Stimulated activated CD8-positive, alpha-beta memory T cell treated with anti-CD3 and anti-CD28 coated beads, Interleukin-4, amount 100 ng/mL, for 4 hours (primary cell): ENCODE measurements at places on chromosomes 3 and 15.

GRCh38 chr3:150454085-150454484, 46.0 kb downstream of the TSC22D2 start:
- DNase-seq: no peak

DNA sequence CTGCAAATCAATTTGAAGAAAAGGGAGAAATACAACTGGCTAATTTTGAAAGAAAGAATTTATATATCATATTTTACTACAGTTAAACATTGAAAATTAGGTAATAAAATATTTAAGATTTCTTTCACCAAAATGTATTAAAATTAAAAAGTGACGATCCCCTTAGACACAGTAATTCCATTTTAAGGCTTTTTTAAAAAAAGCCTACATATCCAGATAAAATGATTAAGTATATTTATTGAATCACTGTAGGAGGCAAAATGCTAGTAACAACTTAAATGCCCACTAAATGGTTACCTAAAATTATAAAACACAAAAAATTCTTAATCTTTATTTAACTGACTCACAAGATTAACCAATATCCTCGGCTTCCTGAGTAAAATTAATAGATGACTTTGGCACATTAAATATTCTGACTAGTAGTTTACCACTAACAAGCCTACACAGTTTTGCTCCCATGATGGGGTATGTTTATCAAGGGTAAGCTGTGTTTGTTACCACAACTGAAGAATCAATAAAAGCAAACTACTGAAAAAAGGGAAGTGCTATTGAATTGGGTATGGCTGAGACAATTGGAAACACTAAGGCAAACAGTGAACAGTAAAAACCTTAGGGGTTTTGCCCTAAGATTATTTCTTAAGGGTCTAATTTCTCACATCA, 28.4 kb downstream of the ANKRD28 start:
- DNase-seq: no peak

DNA sequence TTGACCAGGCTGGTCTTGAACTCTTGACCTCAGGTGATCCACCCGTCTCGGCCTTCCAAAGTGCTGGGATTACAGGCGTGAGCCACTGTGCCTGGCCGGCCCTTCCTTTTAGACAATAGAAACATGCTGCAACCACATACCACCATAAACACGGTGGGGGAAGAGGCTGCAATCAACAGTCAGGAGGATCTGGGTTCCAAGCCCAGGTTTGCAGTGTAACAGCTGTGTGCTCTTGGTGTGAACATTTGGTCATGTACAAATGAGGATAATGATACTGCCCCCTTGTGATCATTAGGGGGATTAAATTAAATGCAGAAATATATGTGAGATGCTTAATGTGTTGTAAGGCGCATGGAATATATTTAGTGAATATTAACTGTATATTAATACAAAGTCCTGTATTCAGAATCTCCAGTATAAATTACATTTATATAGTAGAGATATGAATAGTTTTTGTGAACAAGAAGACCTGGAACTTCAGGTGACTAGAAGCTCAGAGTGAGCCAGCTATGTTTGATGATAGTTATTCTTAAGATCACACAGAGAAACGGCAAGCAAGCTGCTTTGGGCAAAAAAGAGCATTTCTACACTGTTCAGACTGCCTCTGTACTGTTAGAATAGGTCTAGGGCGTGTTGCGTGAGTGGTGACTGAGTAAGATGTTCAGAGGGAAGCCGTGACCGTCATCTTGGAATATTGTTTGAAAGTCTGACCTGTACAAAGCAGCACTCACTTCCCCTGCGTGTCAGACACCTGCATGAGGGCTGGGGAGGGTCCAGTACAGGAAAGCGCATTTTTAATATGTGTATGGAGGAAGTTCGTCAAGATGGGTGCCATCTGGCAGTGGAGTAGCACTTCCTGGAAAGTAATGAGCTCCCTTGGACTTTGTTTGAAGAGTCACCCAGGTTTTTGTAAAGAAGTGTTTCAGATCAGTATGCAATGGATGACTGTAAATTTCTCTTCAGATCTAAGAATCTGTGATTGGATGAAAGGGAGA, 125.8 kb downstream of the PGPEP1L start:
- no peak for DNase-seq

GRCh38 chr15:46525984-46526725, 891.3 kb downstream of the SQOR start:
- no peak for DNase-seq

- no peak for DNase-seq
These were observed 31.3 kb downstream of the LRRC28 start for GRCh38 chr15:99282586-99282985.

- no peak for DNase-seq
These were observed 100.2 kb upstream of the PRR23E start for GRCh38 chr3:127092776-127093175.

GRCh38 chr15:101066501-101067408, 147.6 kb downstream of the LRRK1 start:
- no peak for DNase-seq

GRCh38 chr3:187997490-187997889, 156.5 kb upstream of the LPP start:
- DNase-seq: no peak

- no peak for DNase-seq
These were observed 390.4 kb upstream of the PROK2 start for GRCh38 chr3:72175296-72175858.

- no peak for DNase-seq
These were observed 6.8 kb upstream of the MOBP start for GRCh38 chr3:39460677-39461076.

GRCh38 chr3:55718521-55718921, 231.4 kb upstream of the WNT5A start:
- no peak for DNase-seq

GRCh38 chr3:169835533-169835932, 22.8 kb upstream of the LRRC34 start:
- DNase-seq: no peak

- no peak for DNase-seq
These were observed 4.2 kb downstream of the UBAP1L start for GRCh38 chr15:65110676-65111292.

GRCh38 chr15:98289747-98290146, 329.2 kb downstream of the ARRDC4 start:
- DNase-seq: no peak

DNA sequence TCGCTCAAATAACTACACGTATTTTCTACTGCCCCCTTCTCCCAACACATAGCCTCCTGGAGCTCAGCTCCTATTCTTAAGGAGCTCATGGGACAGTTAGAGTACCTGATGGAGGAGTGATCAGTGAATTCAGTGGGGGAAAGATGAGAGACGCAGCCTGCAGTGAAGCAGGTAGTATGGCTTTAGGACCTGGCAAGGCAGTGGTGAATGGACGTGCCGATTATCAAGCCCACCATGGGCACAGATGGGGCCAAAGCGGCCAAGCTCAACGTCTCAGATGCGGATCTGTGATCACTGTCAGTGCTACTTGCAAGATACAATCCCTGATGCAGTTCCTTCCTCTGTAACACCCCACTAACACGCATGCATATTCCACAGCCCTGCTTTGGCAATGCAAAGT, 45.8 kb upstream of the ATP2B2 start:
- no peak for DNase-seq

- no peak for DNase-seq
These were observed at the start of gene PRTG for GRCh38 chr15:55742927-55743728. Gene PRTG, minus strand, starts transcription at chr15:55743152. Its CDS starts 221 bp downstream, at chr15:55742931.

GRCh38 chr15:29938361-29939335, 116.4 kb upstream of the TJP1 start:
- DNase-seq: no peak

DNA sequence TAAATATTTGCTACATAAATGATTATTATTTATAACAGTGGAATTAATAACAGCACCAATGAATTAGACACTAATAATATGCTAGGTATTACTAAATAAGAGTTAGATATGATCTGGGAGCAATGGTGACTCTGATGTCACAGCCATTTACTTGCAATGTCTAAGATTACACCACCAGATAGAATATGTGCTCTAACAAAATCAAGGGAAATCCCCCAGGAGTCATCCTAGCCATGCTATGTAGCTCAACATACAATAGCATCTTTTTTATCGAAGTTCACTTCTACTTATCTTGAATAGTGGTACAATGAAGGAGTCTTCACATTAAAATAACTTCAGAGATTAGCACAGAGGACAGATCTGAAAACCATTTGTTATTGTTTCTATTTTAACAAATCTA, 154.0 kb downstream of the FMN1 start:
- DNase-seq: no peak

- DNase-seq: no peak
These were observed 23.7 kb upstream of the TICRR start for GRCh38 chr15:89551550-89551949.

DNA sequence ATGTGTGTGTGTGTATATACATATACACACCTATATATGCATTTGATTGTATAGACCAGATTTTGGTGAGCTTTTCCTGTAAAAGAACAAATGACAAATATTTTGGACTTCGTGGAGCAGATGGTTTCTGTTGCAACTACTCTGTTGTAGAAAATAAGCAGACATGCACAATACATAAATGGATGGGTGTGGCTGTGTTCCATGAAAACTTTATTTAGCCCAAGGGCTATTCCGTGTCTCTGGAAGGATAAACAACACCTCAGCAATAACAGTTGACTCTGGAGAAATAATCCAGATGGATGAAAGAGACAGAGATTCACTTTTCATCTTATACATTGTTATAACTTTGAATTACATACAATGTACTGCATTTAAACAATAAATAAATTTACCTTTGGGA, 441.4 kb downstream of the CNTN3 start:
- no peak for DNase-seq

GRCh38 chr3:99365979-99366378, 272.4 kb upstream of the COL8A1 start:
- DNase-seq: no peak

- DNase-seq: no peak
These were observed 57.6 kb downstream of the AAGAB start for GRCh38 chr15:67196672-67197363.

DNA sequence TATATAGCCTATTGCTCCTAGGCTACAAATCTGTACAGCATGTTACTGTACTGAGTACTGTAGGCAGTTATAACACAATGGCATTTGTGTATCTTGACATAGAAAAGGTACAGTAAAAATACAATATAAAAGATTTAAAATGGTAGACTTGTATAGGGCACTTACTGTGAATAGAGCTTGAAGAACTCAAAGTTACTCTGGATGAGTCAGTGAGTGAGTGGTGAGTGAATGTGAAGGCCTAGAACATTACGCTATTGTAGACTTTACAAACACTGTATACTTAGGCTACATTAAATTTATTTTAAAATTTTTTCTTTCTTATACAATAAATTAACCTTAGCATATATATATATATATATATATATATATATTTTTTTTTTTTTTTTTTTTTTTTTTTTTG, 140.0 kb upstream of the UBE2E1 start:
- no peak for DNase-seq

GRCh38 chr3:112738366-112738765, 97.4 kb upstream of the CCDC80 start:
- DNase-seq: no peak

- DNase-seq: no peak
These were observed 30.0 kb downstream of the PDHB start for GRCh38 chr3:58403513-58404109.

GRCh38 chr15:83919978-83920510, 266.1 kb downstream of the ADAMTSL3 start:
- DNase-seq: no peak

DNA sequence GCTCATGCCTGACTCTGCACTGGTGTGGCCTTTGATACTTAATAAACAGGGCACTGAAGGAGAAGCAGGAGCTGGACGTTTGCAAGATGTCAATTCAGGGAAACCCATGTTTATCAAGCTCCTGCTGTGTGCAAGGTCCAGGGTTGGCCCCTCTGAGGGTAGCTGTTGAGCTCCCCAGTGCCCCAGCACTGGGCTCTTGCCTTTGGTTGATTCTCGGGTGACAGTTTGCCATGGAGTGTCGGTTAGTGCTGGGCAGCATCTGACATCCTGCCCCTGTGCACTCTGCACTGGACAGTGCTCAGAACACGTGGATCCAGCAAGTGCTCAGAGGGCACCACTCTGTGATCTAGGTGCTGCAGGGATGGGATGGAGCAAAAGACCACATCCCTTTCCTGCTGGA, 7.3 kb downstream of the HDAC11 start:
- DNase-seq: no peak

- no peak for DNase-seq
These were observed 3.6 kb upstream of the EIF4E3 start for GRCh38 chr3:71728632-71729342.

DNA sequence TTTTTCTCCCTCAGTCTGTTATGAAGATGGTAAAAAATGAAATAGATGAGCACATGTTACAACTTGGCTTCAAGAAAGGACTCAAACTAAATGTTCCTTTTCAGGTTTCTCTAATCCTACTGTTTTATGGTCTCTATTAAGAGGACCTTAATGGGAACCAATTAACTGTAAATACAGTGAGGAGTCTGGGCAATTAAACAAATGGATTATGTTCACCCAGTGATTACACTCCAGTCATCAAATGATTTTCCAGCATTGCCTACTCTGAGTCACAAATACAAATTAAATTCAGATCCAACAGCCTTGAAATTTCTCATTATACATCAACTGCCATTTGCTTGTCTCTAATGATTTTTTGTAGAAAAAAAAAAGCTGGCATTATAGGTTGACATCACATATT, 129.2 kb downstream of the NEK10 start:
- no peak for DNase-seq

- no peak for DNase-seq
These were observed 95.9 kb downstream of the SMAD6 start for GRCh38 chr15:66797921-66798320.

- DNase-seq: no peak
These were observed 177.0 kb downstream of the MAGI1 start for GRCh38 chr3:65861718-65862117.

DNA sequence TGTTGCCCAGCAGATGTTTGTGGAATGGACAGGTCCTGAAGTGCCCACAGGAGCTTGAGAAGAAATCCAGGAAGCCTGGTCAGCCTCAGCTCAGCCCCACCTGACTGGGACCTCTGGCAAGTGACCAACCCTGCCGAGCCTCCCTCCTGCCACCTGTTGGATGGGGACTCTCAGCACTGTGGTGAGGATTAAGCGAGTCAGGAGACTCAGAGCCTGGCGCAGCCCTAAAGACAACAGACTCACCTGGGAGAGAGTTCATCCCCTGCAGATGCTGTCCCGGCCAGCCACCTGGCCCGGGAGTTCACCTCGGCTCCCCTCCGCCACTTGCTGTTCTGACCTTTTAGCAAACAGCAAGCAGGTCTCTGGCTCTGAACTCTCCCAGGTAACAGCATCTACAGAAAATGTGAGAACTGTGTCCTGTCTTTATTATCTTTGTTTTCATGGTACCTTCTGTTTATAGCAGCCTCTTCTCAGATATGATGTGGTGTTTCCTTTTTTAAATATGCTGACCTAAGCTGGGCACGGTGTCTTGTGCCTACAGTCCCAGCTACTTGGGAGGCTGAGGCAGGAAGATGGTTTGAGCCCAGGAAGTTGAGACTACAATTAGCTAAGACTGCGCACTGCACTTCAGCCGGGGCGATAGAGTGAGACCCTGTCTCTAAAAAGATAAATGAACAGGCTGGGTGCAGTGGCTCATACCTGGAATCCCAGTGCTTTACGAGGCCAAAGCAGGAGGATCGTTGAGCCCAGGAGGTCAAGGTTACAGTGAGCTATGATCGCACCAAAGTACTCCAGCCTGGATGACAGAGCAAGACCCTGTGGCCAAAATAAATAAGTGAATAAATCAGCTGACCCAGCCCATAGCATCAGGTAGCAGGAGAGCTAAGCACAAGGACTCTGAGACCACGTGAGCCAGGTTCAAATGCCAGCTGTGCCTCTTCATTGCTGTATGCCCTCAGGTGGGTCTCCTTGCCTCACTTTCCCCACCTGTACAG, 32.4 kb upstream of the SLC6A6 start:
- DNase-seq: no peak

GRCh38 chr3:46460051-46460450, 4.7 kb downstream of the LTF start:
- no peak for DNase-seq
